Activated CD4-positive, alpha-beta T cell treated with anti-CD3 and anti-CD28 coated beads, Interleukin-2, amount 10 ng/mL, durations not matched to agents 7 days and 5 days (primary cell): ENCODE measurements at places on chromosomes 7 and 10. TPM values are rescaled to one million over a fixed set of nuclear protein-coding genes. Genes with fewer than 3 reads are reported as not detected.

The BTBD16 gene
- not detected for total RNA-seq

DNA sequence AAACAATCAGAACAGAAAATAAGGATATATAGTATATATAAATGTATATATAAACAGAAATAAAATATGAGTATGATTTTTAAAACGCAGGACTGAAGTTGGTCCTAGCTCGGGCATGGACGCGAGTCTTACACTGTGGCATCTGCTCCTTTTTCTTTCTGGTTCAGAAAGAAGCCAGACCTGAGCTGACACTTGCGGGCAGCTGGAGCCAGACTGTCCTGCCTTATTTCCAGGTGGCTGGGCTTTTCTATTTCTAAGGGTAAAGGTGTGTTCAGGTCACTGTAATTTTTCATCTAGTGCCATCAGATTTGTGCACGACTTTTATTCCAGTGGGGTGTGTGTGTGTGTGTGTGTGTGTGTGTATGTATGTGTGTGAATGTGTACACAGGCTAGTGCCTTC lies 166.4 kb downstream of the GALNT17 start:
- H3K4me3 ChIP-seq, result no peak overlapping the region
- DNase-seq, result no peak
- H3K27ac ChIP-seq, result no peak overlapping the region
- H3K4me1 ChIP-seq, result no peaks in the 10 kb centered on the region

- H3K4me1 ChIP-seq, result peaks cover 32% of the 10 kb centered on the region
- no peak for DNase-seq
- peak overlapping the region; percentile 48 for H3K27ac ChIP-seq
- no peaks in the 10 kb centered on the region for H3K36me3 ChIP-seq
These were observed 163.0 kb upstream of the PPP1R3A start for GRCh38 chr7:114081606-114082425.

The TMEM26 gene
- total RNA-seq, result not detected

DNA sequence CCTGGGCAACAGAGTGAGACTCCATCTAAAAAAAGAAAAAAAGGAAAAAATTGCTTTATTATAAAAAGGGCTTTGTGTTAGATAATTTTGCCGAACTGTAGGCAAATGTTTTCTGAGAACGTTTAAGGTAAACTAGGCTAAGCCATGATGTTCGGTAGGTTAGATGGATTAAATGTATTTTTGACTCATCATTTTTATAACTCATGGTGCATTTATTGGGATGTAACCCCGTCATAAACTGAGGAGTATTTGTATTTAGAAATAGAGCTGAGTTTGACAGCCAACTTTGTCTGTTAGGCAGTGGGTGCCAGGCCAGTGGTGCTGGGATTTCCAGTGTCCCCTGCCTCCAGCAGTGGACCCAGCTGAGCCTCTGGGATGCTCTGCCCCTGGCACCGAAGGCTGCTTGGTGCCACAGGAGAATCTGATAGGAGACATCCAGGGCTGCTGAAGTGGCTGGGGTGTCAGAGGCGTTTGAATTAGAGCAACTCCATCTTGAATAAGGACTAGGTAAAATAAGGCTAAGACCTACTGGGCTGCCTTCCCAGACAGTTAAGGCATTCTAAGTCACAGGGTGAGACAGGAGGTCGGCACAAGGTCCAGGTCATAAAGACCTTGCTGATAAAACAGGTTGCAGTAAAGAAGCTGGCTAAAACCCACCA lies 114.9 kb upstream of the EEPD1 start:
- no peaks in the 10 kb centered on the region for H3K36me3 ChIP-seq
- no peak for DNase-seq
- no peaks in the 10 kb centered on the region for H3K4me1 ChIP-seq
- H3K27me3 ChIP-seq, result peaks cover 3% of the 10 kb centered on the region
- H3K27ac ChIP-seq, result no peak overlapping the region

The TMEM229A gene
- not detected for total RNA-seq

The UCMA gene
- not detected for total RNA-seq

The STRIP2 gene
- total RNA-seq, result 10.7 TPM

DNA sequence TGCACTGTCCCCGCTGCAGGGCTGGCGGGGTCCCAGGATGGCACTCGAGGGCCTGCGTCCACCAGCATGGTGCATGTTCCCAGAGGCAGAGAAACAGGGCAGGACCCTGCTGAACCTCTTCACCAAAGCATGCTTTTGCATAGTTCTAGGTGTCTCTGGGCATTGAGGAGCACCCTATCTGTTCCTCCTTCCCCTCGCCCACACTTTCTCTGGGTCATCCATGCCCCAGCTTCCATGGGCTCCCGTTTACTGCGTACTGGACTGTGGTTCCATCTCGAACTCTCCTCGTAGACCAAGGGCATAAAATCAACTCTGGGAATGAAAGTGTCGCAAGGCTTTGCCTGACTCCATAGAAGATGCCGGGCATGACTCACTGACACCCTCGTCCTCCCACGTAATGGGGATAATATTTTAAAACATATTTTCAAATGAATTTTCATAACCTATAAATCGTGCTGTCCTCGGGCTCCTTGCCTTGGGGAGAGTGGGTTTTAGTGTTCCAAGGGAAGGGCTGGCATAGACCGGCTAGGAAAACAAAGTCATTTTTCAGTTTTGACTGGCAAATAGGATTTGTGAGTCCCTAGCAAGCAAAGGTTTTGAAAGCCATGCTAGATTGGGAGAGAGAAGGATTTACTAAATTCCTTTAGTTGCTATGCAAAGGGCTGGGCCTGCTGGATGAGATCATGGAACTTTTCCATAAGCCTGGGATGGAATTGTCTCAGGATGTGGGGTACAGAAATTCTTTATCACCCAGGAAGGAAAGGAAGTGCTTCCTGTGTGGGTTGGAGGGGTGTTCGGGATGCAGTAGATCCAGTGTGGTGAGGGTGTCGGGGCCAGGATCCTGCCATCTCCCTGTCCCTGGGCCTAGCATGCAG lies 498.7 kb upstream of the MKI67 start:
- no peak for DNase-seq
- no peak overlapping the region for H3K27ac ChIP-seq
- no peaks in the 10 kb centered on the region for H3K36me3 ChIP-seq
- no peaks in the 10 kb centered on the region for H3K27me3 ChIP-seq
- H3K4me3 ChIP-seq, result no peak overlapping the region
- H3K4me1 ChIP-seq, result no peaks in the 10 kb centered on the region

The DPYSL4 gene
- 1.6 TPM for total RNA-seq

DNA sequence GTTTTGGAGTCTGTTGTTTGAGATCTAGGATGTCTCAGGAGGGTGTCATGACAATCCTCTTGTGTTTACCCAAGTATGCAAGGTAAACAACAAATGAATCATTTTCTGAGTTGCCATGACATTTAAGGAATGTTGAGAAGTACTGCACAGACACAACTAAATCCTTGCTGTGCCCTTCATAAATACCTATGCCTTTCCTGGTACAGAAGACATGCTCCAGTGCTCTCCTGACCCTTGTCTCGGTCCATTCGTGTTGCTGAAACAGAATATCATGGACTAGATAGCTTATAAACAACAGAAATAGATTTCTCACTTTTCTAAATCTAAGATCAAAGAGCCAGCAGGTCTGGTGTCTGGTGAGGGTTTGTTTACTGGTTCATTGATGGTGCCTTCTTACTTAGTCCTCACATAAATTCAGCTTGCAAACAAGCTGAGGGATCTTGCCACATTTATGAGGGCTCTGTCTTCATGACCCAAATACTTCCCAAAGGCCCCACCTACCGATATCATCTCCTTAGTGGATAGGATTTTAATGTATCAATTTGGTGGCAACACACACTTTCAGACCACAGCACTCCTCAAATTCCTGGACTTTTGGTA lies 341.8 kb upstream of the SEMA3A start:
- DNase-seq, result no peak
- no peaks in the 10 kb centered on the region for H3K36me3 ChIP-seq
- no peak overlapping the region for H3K4me3 ChIP-seq
- H3K27me3 ChIP-seq, result no peaks in the 10 kb centered on the region
- H3K4me1 ChIP-seq, result no peaks in the 10 kb centered on the region
